ENCODE measurements at places on chromosomes 7 and 10.

GRCh38 chr7:44104860-44105771, 971 bp downstream of the AEBP1 start:
- DNase-seq: no peak

DNA sequence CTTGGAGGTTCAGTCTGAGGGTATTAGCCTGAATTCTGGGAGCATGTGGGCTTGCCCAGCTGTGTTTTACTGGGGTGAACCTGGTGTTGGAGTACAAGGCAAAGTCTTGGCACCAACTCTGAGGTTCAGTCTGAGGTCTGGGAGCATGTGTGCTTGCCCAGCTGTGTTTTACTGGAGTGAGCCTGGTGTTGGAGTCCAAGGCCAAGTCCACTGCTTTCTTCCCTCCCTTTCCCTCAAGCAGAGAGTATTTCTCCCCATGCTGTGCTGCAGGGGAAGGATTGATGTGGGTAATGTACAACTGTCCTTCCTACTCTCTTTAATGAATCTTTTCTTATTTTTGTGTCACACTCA, 236.1 kb downstream of the NXPH1 start:
- DNase-seq: no peak

DNA sequence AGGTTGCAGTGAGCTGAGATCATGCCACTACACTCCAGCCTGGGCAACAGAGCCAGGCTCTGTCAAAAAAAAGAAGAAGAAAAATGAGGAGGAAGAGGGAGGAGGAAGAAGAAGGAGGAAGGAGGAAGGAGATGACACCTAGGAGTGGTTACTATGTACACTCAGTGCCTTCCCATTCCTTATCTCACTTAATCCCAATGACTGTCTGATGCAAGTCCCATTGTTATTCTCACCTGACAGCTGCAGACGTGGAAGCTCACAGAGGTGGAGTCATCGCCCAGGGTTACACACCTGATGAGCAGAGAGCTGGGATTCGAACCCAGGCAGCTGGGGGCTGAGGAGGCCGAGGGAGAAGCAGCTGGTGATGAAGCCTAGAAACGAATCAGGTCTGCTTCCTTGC, 258.8 kb downstream of the SNX10 start:
- no peak for DNase-seq

- no peak for DNase-seq
These were observed 4.9 kb downstream of the HYAL4 start for GRCh38 chr7:123849855-123850254.

DNA sequence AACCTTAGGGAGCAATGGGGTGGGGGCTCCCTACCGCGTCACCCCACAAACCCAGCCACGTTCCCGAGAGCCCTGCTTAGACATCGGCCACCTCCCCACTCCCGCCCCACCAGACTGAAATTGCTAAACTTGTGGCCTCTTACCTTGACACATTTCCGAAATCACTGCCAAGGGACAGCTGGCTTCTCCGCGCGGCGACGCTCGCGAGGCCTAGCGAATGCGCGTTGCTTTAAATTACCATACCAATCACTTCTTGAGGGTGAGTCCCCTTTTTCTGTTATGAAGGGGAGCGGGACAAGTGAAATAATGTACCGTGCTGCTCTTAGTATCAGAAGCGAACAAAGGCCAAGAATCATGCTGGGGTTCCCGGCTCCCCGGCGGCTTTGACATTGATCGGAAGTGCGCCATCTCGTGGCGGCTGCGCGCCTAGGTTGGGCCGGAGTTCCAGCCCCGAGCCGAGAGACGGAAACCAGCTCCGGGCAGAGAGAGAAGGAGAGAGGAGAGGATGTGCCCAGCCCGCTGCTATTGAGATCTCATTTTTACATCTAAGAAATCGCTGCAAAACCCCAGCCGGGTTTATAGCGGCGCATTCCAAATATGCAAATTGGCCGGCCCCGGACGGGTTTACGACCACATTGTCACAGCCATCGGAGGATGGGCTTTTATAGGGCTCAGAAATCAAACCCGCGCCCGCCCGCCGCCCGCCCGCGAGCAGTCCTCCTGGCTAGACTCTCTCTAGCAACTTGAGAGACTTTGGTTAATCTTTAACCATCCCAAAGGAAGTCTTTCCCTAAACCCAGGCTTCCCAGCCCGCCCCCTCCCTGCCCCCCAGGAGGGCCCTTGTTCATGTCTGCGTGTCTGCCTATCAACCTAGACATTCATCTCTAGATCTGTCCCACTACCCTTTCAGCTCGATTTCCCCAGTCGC, 5.3 kb downstream of the HOXA11 start:
- DNase-seq: peak; percentile 89

All from NB4 (cell line).